ENCODE measurements at places on chromosomes 6 and 20.
A peak's percentile ranks its signal among the peaks of the same experiment; 100 is the strongest.

DNA sequence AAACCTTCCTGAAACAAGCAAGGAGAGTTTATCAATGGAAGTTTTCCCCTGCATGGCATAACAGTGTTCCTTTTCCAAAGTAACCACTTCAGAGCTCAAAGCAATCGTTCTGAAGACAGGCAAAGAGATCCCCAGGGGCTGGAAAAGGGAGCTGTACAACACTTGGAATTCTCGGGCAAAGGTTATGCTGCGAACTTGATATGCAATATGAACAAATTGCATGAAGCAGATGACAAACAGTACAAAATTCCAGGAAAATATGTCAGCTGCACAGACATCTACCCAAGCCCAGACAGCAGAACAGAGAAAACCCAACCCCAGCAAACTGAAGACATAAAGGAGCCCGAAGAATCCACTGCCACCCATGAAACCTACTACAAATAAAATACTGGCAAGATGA is 18.4 kb downstream of the POPDC3 start:
- DNase-seq: no peak

- peak; percentile 54 for DNase-seq
These were observed 16.1 kb upstream of the ZNF217 start for GRCh38 chr20:53609491-53610445.

DNA sequence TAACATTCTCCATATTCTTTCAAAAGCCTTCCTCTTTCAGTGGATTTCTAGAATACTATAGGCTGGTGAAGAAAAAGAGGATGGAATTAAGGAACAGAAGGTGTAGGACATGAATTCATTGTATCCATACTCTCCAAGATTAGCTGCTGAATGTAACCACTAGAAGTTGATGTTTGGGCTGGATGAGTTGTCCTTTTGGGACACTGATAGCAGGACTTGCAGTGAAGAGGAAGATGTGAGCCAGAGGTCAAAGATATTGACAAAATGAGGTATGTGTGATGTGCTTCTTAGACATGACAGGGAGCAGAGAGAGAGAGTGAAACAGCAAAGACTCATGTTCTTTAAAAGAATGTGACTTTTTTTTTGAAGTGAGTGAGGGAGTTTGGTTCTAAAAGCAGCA is 134.3 kb upstream of the MAN1A1 start:
- DNase-seq: no peak

GRCh38 chr20:58550275-58551059 is 35.3 kb upstream of the APCDD1L start:
- no peak for DNase-seq

GRCh38 chr6:35969646-35970045 is 48.7 kb upstream of the SRPK1 start:
- DNase-seq: no peak

DNA sequence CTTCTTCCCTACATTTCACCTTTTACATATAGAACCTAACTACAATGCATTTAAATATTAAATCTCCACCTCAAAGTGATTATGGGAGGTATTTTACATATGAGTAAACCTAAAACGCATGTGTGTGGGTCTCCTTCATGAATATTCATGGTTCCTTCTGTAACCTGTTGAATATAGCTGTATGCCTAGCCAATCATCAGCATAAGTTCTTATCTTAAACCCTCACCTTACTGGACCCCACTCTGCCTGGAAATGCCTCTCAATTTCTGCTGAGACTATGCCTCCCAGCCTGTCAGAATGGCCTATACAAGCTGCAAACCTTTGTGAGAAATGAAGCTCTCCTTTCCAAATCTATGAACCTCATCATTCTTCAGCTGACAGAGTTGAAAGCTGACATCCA is 21.3 kb downstream of the CEP85L start:
- DNase-seq: no peak

- DNase-seq: no peak
These were observed 595 bp upstream of the SRF start for GRCh38 chr6:43170417-43170930.

DNA sequence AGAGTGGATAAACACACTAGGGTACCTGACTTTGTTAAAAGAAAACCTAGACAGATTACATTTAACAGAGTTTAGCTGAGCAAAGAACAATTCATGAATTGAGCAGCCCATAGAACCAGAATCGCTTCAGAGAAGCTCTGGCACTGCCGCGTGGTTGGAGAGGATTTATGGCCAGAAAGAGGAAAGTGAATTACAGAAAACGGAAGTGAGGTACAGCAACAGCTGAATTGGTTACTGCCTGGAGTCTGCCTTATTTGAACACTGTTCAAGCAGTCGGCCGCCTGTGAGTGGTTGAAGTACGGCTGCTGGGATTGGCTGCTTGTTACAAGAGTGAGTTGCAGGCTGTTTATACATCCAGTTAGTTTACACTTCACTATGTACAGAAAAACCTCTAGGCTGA is 253.8 kb upstream of the CDYL start:
- no peak for DNase-seq

GRCh38 chr20:40689943-40690835 is 1.2 kb upstream of the MAFB start:
- peak; percentile 38 for DNase-seq

DNA sequence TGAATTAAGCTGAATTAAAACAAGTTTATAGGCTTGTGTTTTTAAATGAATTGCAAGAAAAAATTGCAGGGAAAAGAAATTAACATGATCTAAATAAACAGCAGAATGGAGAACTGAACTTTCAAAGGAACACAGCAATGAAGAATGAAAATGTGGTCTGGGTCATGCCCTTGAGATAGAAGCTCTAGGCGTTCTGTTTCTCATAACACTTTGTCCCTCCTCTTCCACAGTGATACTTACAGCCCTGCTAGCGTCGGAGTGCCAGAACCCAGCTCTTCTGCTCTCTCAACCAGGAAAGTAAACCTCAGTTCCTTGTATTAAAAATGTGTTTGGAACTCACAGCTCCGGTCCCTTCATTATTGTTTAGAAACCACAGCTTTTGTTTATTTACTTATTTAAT is 11.4 kb downstream of the HMGCLL1 start:
- no peak for DNase-seq

GRCh38 chr6:20447157-20447556 is 45.5 kb downstream of the E2F3 start:
- no peak for DNase-seq

DNA sequence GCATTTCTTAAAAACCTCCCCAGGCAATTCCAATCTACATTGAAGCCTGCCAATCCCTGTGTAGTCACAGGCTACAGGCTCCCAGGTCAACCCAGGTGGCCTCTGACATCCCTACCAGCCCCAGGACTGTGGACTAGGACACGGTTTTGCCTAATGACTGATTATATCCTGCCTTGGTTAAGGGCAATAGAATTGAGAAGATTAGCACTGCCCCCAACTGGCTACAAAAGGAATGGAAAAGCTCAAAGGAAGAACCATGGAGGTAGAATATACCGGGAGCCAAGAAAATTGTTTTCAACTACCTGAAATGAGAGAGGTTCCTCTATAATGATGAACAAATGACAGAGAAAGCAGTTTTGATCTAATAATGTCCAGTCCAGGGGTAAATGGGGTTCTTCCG is 421.1 kb upstream of the AGPAT4 start:
- no peak for DNase-seq

DNA sequence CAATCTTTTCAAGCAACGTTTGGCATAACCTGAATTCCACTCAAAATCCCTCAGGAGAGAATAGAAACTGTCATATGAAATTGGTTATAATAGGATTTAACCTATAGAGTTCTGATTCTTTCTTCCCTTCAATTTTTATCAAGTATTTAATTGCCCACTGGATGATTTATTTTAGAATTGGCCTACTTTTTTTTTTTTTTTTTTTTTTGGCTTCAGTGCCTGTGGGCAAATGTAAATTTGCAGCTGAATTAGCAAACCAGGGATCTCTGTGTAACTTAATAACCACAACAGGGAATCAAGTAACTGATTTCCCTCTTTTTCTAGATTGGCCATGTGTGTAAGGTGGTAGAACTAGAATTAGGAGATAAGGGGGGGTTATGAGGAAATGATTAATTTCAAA is 157.0 kb downstream of the SOX4 start:
- no peak for DNase-seq

- DNase-seq: no peak
These were observed 84.6 kb upstream of the TCF21 start for GRCh38 chr6:133804265-133804664.

DNA sequence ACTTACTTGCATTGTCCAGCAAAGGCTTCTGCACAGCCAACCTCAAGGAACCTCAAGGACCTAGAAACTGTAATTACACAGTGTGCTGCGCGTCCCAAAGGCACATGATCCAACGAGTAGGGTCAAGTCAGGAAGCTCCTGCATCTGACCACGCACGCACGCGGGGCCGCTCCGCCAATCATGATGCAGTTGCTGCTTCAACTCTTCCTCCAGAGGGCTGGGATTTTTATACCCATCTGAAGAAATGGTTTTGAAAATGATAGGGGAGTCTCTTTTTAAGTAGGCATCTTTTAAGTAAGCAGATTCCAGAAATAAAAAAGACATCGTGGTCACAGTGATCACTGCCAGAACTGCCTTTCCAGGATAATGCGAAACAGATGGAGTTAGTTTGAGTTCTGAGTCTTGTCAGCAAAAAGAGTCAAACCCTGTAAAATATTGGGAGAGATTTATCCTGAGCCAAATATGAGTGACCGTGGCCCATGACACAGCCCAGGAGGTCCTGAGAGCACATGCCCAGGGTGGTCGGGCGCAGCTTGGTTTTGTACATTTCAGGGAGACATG is 34.0 kb downstream of the KIF25 start:
- DNase-seq: no peak

- DNase-seq: no peak
These were observed 2.8 kb downstream of the PDE10A start for GRCh38 chr6:165659945-165660856.

DNA sequence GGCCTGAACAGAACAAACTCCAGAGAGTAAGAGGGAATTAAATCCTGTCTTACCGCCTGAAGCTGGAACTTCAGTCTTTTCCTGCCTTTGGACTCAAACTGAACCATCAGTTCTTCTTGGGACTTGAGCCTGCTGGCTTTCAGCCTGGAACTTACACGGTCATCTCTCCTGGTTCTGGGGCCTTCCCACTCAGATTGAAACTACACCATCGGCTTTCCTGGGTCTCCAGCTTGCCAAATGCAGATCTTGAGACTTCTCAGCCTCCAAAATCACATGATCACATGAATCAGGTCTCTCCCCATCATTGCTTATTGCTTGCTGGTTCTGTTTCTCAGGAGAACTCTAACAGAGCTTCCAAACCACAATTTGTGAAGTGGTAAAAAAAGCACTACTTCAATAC is 276.3 kb downstream of the KIF16B start:
- no peak for DNase-seq

DNA sequence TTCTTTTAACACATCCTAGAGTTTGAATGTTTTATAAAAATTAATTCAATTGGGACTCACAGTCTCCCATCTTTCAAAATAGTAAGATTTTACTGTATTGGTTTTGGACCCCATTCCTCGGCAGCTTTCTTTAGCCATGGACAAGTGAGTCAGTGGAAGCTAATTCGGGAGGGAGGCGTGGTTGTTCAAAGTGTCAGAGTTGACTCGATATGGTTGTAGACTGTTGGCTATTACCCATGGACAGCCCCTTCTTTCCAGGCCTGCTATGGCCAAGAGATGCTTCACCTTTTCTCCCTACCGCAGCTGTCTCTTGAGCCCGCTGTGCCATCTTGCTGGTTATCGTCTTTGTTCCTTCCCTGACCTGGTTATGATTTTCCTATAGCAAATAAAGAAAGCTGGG is 243.0 kb downstream of the CD83 start:
- no peak for DNase-seq

DNA sequence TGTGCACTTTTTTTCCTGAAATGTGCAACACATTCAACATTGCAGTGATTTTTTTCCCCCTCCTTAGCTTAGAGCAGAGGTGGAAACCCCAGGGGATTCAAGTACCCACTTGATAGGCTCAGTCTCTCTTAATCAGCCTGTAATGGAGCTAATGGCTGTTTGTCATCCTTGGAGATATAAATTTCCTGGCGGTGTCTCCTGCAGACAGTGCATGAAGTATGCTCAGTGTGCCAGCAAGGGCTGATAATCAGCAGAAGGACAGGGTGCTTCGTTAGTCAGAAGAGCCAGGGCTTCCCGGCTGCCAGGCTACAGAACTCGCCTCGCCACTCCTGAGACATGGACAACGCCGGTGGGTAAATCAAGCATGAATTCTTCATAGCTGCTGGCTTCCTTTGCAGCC is 69.8 kb upstream of the PHACTR2 start:
- DNase-seq: no peak

DNA sequence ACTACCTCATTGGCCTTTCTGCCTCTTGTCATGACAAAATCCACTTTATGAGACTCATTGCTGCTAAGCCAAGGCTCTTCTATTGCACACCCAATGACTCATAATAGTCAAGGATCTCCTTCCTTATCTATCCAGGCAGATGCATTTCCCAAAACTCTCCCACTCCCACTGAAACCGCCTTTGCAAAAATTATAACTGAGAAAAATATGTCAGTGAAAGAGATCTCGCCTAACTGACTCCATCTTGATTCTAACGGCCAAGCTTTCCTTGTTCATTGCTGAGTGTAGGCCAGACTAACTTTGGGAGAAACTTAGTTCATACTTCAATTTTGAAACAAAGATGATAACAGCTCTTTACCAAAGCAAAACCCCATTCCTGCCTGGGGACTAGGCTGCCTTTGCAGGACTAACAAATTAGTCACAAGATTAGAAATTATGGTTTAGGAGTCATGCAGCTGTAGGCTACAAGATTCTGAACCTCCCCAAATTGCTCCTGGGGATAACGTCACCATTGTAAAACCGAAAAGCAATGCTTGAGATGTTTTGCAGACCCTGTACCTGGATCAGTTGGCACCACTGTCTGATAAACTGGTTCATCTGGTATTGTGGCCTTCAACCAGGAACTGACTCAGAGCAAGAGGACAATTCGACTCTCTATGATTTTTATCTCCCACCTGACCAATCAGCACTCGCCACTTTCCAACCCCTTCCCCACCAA is 47.1 kb downstream of the HAO1 start:
- DNase-seq: no peak

DNA sequence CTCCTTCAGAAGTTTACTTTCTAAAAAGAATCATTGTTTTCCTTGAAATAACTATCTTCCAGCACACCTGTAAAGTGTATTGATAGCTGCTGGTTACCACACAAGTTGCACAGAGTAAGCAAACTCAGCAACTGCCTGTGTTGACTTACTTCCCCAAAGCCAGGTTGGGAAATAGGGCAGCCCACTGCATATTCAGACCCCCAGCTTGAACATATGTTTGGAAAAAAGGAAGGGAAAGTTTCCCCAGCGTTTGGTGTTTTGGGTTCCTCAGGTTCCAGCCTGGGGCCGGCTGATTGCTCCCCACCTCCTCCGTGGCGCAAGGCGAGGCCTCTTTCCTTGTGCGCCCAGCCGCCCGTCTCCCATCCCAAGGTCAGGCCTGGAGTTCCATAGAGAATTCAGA is 70.1 kb upstream of the QKI start:
- DNase-seq: no peak
